Left hindlimb (tissue), 1 donor: ENCODE measurements at places on chromosomes 3 and 15.

DNA sequence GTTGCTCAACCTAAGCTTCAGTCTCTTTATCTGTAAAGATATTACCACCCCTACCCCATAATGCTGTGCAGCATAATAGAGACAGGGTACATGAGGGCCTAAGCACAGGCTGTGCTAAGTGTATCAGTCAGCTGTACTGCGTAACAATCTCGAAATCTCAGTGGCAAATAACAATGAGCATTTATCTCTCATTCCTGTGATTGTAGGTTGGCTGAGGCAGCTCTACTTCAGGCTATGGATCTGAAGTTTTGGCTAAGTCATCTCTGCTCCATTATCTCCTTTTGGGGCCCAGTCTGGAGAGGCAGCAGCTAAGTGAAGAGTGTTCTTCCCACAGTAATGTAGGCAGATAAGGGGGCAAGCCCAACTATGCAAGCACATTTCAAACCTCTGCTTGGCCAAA lies 7.1 kb upstream of the SLC6A11 start:
- DNase-seq: no peak

GRCh38 chr15:33262306-33262705 lies 48.5 kb upstream of the RYR3 start:
- no peak for DNase-seq

- no peak for DNase-seq
These were observed 578.7 kb downstream of the NLGN1 start for GRCh38 chr3:173976281-173976680.

DNA sequence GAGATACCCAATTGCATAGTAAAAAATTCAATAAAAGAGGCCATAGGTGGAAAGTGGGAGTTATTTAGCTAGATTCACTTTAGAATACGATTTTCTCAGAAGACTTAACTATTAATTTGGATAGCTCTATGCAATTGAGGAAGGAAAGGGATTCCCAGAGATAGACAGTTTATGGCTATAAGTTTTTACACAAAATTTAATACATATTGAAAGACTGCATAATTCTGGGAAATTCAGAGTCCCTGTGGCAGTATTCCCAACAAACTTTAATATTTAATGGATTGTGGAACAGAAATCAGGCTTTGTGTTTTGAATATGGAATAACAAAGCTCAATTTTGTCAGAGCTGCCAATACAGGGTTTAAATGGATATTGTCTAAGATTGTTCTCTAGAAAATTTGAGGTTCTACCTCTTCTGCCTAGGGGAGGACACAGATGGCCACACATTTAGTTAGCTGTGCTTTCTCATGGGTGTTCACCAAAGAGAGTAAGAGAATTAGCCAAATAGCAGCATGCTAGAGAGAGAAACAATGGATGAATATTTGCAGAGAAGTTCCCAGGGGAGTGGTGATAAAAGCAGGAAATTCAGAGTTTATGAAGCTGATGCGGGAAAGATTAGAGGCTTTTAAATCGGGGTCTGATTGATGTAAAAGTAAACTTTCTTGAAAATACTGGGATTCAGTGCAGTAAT lies 8.5 kb downstream of the ISL2 start:
- no peak for DNase-seq

DNA sequence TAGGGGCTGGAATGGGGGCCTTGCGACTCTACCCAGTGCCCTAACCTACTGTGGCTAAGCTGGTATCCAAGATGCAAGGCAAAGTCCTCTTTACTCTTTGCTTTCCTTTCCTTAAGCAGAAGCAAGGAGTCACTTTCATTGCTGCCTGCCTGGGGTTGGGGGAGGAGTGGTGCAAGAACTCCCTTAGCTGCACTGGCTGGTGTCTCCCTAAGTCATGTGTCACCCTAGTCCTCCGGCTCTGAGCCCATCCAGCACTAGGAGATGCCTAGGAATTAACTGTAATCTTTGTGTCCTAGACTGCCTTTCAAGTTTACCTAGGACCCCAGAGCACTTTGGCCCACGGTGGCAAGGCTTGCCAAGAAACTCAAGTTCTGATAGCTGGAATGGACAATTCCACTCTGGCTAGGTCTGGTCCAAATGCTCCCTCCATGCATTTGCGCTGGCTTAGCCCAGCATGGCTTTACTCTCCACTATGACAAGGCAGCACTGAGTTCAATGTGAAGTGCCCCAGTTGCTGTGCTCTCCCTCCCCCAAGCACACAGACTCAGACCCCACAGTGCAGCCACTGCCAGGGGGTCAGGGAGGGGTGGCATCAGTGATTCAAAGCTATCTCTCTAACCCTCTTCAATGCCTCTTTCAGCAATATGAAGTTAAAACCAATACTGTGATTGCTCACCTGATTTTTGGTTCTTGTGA lies 58.7 kb downstream of the ESYT3 start:
- DNase-seq: no peak

DNA sequence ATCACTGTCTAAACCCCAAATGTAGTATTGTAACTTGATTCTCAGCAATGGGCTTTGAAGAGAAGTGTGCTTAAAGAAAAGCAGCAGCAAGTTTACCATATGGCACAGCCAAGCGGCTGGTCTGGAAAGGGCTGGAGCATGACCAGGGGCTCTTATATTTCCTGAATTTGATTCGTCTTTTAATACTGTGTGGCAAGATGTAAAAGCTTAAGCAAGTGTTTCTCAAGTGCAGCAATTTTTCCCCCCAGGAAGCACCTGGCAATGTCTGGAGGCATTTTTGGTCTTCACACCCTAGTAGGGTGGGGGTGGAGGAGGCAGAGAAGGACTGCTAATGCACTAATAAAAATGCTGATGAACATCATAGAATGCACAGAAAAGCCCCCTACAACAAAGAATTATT lies 397.9 kb downstream of the NTRK3 start:
- DNase-seq: no peak

- DNase-seq: no peak
These were observed 39.7 kb downstream of the NPTN start for GRCh38 chr15:73593304-73594074.

DNA sequence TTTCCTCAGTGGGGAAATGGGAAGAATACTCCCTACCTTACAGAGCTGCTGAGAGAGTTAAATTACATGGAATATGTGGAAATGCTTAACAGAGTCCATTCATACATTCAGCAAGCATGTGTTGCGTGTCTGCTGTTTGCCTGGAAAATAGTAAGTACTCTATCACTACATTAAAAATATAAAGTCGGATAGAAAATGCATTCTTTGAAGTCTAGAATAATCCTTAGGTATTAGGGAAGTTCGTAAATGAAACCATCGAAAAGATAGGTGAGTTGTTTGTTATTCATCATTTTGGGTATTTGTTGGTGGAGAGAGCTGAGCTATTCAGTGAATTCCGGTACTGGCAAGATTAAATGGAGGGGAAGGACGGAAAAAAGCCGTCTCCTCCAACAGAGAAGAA lies 200.1 kb downstream of the OPA1 start:
- DNase-seq: no peak

DNA sequence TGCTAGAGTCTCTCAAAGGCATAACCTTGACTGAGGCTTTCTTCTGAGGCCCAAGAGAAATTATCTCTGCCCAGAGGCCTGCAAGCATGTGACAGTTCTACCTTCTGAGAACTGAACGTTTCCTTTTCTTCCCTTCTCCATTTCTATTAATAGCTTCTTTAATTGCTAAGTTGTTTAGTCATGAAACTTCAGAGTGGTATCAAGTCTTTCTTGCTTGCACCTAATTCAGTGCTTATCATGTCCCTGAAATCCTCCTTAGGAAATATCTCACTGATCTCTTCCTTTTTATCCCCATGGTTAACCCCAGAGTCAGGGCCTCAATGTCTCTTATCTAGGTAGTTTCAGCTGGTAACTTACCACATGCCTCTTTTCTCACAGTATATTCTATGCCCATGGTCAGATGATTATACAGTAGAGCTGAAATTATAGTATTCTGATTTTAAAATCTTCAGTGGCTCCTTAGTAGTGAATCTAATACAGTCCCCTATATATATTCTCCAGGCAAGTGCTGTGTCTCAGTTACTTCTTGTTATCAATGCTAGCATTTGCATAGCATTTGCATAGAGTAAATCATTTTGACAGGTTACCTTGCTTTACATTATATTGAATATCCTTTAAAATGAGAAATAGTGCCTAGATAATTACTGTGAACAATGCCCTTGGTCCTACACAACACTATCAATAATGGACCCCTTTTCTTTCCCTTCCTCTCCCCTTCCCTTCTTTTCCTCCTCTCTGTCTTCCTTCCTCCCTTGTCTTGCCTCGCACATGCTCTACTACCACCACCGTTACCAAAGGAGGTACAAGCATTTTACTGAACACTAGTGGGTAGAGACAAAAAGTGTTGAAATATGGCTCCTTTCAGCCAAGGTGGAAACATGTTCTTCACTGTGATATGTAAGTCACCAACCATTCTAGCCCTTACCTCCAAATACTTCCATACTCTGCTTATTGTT lies 33.0 kb downstream of the KBTBD8 start:
- DNase-seq: no peak

DNA sequence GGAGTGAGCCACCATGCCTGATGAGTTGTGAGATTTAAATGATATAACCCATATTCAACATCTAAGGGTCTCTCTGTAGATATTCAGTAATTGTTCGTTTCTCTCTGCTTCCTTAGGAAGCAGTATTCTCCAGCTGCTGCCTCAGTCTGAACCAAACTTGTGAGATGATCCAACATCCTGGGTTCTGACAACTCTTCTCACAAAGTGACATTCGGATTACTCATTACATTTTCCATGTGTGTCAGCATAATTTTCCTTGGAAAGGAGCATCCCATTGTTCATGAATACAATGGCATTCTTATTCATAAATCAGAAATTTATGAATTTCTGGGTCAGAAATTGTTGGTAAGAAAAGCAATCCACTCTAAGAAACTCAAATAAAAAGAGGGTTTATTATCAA lies 15.0 kb upstream of the SEC22A start:
- DNase-seq: no peak

- DNase-seq: no peak
These were observed 54.3 kb downstream of the LIPC start for GRCh38 chr15:58486062-58486461.
